Renal pelvis (tissue), 12 donors: ENCODE measurements at places on chromosomes 1 and 21. TPM values are rescaled to one million over a fixed set of nuclear protein-coding genes. Genes with fewer than 3 reads are reported as not detected.

DNA sequence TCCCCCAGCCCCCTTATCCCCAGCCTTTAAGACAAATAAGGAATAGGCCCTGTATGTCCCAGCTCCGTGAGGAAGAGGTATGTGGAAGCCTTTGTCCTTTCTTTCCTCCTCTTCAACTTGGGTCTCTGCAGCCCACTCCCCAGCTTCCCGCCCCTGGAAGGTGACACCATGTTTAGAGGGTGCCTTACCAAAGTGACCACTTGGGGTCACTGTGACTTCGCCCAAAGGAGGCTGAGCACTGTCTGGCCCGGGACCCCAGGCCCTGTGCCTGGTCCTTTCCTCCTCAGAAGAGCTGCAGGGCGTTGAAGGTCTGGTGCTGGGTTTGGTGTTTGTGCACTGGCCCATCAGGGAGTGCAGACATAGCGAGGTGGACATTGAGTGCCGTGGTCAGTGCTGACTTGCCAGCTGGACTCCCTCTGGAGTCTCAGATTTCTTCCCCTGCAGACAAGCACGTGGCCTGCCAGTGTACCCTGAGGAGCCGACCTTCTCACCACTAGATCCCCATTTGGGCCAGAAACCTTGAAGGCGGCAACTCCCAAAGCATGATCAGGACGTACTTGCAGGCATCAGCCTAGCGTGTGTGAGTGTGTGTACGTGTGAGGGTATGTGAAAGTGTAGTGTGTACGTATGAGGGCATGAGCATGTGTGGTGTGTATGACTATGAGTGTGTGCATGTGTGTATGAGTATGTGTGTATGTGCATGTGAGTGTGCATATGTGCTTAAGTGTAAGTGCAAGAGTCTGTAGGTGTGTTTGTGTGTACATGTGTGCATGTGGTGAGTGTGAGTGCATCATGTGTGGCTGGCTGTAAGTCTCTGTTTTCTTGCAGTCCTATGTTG is 181.4 kb upstream of the KIAA0040 start:
- DNase-seq: peak; percentile 43

FMO2 gene
- polyA plus RNA-seq: 0.70 TPM

- peak; percentile 66 for DNase-seq
These were observed 668 bp downstream of the RNF11 start for GRCh38 chr1:51236531-51237350.

GABRD gene
- polyA plus RNA-seq: 1.1 TPM

LIN28A gene
- polyA plus RNA-seq: 0.04 TPM

DNA sequence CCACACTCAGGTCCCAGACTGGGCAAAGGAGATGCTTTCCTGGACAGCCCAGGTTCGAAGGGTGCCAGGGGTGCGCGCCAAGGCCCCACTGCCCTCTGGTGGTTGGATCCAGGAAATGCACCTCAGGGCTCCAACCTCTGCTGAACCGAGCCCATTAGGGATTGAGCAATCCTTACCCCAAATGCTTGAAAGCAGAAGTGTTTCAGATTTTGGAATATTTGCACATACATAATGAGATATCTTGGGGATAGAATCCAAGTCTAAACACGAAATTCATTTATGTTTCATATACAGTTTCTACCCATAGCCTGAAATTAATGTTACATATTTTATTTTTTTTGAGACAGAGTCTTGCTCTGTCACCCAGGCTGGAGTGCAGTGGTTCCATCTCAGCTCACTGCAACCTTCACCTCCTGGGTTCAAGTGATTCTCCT is 57.4 kb downstream of the SLC9A1 start:
- peak; percentile 48 for DNase-seq

- DNase-seq: no peak
These were observed 1.5 kb downstream of the GALNT2 start for GRCh38 chr1:230068621-230068873.

RGS5 gene
- polyA plus RNA-seq: 8.1 TPM

- DNase-seq: no peak
These were observed 29.4 kb upstream of the CCSAP start for GRCh38 chr1:229372251-229372650.

ETNK2 gene
- 24.6 TPM for polyA plus RNA-seq

PRRX1 gene
- polyA plus RNA-seq: 0.96 TPM

GRCh38 chr1:161966067-161966466 is 57.6 kb downstream of the OLFML2B start:
- no peak for DNase-seq

- no peak for DNase-seq
These were observed 30.4 kb upstream of the ARHGEF16 start for GRCh38 chr1:3423896-3424611.

GRCh38 chr1:22217811-22218460 is 75.0 kb upstream of the WNT4 start:
- DNase-seq: peak; percentile 79

DNA sequence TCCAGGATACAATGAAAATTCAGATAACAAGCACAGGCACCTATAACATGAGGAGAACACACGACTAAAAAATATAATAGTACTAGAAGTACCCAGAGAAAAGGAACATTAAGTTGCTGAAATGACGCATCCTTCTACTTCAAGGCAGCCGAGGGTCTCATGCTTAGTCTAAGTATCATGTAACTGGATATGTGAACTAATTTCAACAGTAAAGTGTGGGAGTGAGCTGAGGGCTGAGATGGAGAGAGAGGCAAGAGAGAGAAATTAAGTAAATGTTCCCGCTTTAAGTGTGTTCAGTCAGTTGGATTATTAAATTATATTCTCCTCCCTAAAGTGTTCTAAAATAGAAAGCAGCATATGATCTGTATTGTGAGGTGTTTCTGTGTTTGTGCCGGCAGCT is 152.2 kb upstream of the KRTAP19-8 start:
- DNase-seq: peak; percentile 45

- DNase-seq: no peak
These were observed 582 bp downstream of the ORC1 start for GRCh38 chr1:52403566-52404115.

DNA sequence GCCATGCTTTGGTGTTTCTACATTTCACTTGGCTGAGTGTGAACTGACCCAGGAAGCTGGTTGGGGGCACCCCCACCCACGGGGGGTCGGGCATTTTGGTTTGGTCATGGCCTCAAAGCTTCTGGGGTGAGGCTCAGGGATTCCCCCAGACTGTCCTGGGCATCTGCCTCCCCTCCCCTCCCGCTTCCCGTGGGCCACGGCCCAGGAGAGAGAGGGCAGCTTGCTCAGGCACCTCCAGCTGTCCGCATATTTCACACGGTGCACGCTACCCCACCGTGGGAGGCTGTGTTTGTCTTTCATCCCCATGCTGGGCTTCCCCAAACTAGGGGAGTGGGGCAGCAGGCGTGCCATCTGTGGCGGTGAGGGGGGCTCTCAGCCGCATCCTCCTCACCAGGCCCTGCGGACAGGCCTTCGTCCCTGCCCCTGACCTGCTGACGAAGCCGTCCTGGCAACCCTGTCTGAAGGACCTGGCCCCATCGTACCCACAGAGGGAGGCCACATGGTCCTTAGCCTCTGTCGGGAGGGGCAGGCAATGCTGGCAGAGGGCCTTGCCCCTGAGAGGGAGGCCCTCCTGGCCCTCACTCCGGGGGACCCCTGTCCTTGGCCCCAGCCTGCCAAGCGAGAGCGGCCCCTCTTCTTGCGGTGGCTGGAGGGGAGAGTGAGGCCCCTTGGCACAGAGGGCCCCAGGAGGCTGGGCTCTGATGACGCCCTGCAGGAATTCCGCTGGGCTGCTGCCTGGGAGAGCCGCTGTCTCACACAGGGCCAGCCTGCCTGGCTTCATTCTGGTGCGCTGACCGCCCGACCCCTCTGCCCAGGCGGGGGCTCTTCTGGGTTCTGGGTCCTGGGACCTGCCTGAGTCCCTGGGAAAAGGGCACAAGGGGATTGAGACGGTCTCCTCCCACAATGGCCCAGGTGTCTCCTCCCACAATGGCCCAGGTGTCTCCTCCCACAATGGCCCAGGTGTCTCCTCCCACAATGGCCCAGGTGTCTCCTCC is 22.1 kb downstream of the TP73 start:
- no peak for DNase-seq

- DNase-seq: no peak
These were observed 31.4 kb downstream of the SERTAD4 start for GRCh38 chr1:210263963-210264362.
